Suppressor macrophage (primary cell): ENCODE measurements at places on chromosomes 13 and 19.

- no peak for DNase-seq
Measured at GRCh38 chr19:30319876-30320275, 52.3 kb upstream of the ZNF536 start.

DNA sequence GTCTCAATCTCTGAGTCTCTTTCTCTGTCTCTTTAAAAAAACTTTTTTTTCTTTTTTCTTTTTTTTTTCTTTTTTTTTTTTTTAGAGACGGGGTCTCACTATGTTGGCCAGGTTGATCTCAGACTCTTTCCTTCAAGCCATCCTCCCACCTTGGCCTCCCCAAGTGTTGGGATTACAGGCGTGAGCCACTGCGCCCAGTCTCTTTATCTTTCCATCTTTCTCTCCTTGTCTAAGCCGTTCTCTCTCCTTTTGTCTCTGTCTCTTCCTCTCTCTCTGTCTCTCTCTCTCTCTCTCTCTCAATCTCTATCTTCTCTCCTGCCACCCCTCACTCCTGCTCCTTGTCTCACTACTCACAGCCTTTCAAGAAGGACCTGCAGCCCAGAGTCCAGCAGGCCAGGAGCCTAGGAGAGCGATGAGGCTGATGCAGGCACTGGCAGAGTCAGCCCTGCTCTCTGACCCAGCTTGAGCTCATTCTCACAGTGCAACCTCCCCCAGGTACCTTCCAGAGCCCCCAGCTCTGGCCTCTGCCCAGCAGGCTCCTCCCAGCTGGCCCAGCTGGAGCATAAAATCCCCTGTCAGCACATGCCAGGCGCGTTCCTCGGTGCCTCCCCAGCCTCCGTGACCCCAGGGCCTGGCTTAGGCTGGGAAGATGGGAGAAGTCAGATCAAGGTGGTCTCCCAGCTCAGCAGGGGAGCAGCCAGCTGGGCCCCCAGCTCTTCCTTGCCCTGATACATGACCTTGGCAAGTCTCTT, at the start of gene NPHS1:
NPHS1 (minus strand) TSS at position 476 of the 752 bp plus-strand sequence. CDS start 667 bp downstream, outside the sequence.
- DNase-seq: no peak

DNA sequence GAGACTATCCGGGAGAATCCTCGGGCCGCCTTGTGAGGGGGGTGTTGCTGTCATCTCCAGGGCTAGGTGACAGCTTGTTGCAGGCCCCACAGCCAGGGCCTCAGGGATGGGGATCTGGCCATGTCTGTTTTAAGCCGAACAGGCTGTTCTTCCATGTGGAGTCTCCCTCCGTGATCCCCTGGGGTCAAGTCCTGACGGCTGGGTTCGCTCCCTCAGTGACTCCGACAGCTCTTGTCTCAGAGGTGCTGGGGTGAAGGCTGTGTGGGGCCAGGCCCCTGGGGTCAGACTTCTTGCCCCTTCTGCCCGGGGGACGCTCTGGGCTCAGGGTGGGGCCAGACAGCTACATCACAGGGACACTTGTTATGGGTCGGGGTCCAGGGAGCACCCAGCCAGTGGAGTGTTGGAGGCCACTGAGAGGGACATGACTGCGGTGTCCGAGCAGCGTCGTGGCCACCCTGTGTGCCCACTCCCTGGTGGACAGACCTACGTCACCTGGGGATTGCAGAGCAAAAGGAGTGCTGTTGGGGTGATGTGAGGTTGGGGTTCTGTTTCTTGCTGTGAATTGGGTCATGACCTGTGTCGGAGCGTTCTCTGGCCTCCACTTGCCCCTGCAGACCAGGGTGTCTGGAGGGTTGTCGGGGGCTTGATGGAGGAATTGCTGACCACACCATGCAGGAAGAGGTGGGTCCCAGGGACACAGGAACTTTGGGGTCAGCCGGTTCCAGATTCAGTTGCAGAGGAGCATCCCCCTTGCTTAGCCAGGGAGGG, 21.5 kb downstream of the EPN1 start:
- DNase-seq: no peak

- DNase-seq: peak; percentile 35
Measured at GRCh38 chr13:41765020-41765419, 195.9 kb downstream of the VWA8 start.

- no peak for DNase-seq
Measured at GRCh38 chr13:73190477-73190876, 131.7 kb downstream of the KLF5 start.

DNA sequence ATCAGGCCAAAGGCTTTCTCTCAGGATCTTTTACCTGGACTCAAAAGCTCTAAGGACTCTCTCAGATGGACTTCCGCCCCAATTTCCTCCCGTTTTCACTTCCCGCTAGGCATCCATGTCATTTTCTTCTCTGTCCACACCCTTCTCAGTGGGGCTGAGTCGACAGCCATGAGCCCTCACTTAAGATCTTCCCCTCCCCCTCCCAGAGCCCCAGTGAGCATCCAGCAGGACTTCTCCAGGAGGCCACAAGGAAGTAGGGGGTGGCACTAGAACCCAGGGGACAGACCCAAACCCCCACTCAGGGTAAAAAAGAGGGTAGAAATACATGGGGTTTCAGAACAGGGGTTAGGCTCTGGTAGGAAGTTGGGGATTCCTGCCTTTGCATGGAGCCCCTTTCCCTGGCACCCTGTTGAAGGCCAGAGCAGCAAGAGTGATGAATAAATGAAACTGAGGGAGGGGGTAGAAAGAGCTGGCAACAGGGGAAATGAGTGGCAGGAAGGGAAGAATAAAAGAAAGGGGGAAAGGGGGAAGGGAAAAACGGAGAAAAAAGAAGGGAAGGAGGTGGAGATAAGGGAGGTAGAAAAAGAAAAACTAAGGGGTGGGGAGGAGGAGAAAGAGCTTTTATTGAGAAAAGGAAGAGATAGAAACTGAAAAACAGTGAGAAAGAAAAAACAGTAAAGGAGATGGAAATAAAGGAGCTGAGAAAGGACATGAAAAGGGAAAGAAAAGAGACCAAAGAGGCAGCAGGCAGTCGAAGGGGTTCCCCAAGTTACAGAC, 42.3 kb downstream of the DEDD2 start:
- no peak for DNase-seq

- DNase-seq: no peak
Measured at GRCh38 chr19:39060171-39060570, 24.0 kb upstream of the ACP7 start.

GRCh38 chr19:43820098-43820883, 6.8 kb upstream of the ZNF283 start:
- DNase-seq: peak; percentile 63

GRCh38 chr13:22173610-22174009, 502.7 kb downstream of the FGF9 start:
- no peak for DNase-seq

GRCh38 chr13:75702476-75702875, 66.3 kb downstream of the LMO7 start:
- DNase-seq: no peak

DNA sequence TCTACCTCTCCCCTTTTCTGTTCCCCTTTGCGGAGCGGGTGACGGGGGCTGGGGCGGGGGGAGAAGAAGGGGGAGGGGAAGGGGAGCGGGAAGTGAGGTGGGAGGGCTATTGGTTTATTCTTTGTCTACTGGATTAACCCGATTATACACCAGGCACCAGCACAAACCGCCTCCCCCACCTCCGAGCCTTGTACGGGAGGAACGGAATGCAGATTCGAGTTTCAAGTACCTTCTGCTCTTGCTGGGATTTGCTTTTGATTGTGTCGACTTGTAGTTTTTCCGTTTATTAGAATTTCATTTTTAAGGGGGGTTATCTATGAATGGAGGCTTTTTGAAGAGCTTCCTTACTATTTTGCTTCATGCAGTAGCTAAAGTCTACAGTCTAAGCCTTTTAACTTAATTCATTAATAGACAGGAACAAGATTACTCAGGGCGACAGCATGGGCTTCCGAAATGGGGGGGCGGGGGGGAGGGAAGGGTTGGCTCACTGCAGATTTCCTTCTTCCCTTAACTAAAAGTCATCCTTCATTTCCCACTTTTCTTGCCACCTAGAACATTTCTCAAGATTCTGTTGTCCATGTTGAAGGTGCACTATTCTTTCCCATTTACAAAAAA, 937 bp upstream of the SPRY2 start:
- DNase-seq: peak; percentile 47

DNA sequence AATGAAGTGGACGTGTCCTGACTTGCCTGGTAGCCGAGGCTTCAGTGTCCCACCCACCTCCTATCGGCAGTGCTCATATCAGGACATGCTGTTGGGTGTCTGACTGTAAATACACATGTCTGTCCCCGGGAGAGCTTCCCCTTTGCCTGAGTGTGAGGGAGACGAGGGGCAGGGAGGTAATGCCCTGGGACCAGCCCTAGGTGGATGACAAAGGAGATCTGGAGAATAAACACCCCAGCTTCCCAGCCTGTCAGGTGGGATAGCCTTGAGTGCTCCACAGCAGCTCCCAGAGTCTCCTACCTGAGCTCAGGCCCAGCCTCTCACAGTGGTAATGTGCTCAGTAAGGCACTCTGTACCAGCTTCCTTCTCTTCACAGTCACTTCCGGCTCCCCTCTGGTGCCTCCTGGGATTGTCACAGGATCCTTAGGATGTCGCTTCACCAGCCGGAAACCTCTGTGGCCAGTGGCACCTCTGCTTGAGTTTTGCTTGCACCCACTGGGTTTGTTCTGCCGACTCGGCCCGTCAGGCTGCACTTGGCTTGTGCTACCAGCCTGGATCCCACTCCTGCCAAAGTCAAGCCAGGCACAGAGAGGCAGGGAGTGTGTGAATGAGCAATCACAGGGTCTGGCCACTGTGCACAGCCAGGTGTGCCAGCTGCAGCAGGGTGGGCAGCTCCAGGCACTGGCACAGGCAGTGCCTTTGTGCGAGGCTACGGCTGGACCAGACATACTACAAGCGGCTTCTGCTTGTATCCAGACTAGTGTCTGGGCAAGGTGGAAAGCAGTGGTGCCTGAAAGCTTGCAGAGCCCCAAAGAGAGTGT, 54.4 kb upstream of the RGCC start:
- no peak for DNase-seq

DNA sequence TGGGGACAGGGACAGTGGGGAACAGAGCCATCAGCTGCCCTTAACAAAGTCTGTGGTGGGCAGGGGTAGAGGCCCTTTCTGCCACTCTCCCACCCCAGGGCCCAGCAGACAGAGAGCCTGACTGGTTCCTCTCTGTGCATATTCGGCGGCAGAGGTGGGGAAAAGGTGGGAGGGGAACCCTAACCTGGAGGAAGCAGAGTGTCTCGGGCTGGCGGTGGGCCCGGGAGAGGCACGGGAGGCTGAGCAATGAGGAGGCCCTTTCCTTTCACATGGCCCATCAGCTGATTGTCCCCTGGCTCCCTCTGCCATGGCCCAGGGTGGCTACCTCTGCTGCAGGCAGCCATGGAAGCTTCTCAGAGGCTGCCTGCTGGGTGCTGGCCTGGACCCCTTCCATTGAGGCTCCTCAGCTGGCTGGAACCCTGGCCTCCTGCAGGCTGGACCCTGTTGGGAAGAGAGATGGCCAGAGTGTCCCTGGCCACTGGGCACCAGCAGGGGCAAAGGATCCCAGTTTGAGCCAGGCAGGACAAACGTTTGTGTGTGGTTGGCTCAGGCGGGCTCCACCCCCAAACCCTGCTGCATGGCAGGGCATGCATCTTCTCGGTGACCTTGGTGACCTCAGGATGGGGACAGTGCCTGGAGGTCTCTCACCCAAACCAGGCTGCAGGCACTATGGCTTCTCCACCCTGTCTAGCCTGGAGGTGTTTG, 202.8 kb upstream of the ZNF536 start:
- no peak for DNase-seq

GRCh38 chr19:49864890-49865289, 2.5 kb downstream of the PNKP start:
- no peak for DNase-seq

DNA sequence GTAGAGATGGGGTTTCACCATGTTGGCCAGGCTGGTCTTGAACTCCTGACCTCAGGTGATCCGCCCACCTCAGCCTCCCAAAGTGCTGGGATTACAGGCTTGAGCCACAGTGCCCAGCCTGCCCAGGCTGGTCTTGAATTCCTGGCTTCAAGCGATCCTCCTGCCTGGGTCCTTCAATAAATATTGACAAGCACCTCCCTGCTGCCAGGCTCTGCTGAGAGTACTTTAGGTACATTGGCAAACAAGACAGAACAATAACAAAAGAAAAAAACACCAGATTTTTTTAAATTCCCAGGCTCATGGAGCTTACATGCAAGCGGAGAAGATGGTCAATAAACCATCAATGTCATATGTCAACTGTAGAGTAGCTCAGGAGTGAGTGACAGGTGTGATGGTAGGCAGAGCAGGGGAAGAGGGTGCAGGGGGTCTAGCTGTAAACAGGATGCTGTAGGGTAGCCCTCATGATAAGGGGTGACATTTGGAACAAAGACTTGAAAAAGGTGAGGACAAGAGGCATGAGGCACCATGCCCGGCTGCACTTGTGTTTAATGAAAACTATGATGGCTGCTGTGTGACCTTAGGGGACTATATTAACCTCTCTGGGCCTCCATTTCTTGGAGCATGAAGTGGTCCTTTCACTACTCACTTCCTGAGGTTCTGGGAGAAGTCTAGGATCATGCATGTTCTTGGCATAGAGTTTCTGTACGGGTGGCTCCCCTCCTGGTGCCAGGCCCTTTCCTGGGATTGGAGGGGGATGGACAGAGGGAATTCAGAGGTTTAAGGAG, 19.6 kb downstream of the SULT2B1 start:
- DNase-seq: no peak

- DNase-seq: no peak
Measured at GRCh38 chr13:111853721-111854120, 213.2 kb upstream of the SOX1 start.

- DNase-seq: peak; percentile 44
Measured at GRCh38 chr13:44470638-44471562, 97.3 kb downstream of the SERP2 start.

- DNase-seq: no peak
Measured at GRCh38 chr13:60765700-60766411, 368.8 kb downstream of the TDRD3 start.

- DNase-seq: no peak
Measured at GRCh38 chr19:54160854-54161253, 1.3 kb upstream of the LENG1 start.

- no peak for DNase-seq
Measured at GRCh38 chr19:1610579-1610978, 5.3 kb upstream of the UQCR11 start.

DNA sequence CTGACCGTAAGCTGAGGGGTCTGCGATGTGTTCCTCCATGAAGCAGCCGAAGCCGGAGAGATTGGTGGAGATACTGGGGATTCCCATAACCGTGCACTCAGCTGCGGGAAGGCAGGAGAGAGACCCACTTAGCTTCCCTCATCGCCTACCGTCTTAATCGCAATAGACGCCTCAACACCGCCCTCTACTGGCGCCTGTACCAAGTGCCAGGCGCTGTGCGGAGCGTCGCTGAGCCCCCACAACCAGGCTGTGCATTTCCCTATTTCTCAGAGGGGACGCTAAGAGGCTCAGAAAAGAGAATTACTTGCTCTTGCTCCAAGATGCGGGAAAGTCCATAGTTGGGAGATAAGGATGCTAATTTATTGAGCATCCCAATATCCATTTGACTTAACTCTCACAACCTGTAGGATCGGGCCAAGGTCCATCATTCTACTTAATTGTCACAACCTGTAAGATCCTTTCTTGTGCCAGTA, 5.8 kb downstream of the FTL start:
- peak; percentile 95 for DNase-seq

DNA sequence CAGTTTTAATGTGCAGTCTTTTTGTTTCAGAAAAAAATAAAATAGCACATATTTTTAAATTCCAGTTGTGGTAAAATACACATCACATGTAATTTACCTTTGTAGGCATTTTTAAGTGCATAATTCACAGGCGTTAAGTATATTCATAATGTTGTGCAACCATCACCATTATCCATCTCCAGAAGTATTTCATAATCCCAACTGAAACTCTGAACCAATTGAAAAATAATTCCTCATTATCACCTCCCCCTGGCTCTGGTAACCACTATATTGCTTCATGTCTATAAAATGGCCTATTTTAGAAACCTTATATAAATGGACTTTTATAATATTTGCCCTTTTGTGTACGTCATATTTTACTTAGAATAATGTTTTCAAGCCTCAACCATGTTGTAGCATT, 756.5 kb upstream of the KLHL1 start:
- DNase-seq: no peak
